Stimulated activated CD4-positive, alpha-beta T cell treated with anti-CD3 and anti-CD28 coated beads, Interleukin-15, amount 100 ng/mL, for 1 hour (primary cell): ENCODE measurements at places on chromosomes 6 and 20.

DNA sequence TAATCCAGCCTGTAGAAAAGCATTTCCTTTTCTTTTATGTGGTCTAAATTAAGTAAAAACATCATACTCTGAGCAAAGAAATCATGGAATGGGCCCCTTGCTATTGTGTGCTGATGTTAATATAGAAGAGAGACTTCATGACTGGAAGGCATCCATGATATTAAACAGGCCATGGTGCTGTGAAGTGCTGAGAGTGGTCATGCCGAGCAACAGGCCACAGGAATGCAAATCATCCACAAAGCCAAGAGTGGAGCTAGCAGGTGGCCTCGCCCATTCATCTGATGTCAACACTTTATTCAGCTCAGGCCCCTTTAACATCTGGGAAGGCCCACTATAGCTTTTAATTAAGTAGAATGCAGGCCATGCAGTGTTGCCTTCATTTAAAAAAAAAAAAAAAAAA is 115.2 kb upstream of the HMGCLL1 start:
- no peak for DNase-seq

GRCh38 chr20:21272279-21272678 is 30.9 kb upstream of the XRN2 start:
- no peak for DNase-seq

DNA sequence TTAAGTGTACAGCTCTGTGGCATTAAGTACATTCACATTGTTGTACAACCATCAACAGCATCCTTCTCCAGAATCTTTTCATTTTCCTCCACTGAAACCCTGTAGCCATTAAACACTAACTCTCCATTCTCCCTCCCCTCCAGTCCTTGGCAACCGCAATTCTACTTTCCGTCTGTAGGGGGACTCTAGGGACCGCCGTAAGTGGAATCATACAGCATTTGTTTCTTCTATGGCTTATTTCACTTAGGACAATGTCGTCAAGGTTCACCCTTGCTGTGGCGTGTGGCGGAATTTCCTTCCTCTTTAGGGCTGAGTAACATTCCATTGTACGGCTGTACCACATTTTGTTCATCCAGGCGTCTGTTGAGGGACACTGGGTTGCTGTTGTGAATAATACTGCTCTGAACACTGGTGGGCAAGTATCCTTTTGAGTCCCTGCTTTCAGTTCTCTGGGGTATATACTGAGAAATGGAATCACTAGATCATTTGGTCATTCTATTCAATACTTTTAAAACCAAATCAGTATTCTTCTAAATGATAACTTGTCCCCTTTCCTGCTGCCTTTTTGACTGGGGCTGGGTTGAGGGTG is 50.7 kb downstream of the PPP1R3G start:
- DNase-seq = peak; percentile 8

GRCh38 chr20:60054716-60055634 is 96.8 kb downstream of the CDH26 start:
- DNase-seq = no peak

DNA sequence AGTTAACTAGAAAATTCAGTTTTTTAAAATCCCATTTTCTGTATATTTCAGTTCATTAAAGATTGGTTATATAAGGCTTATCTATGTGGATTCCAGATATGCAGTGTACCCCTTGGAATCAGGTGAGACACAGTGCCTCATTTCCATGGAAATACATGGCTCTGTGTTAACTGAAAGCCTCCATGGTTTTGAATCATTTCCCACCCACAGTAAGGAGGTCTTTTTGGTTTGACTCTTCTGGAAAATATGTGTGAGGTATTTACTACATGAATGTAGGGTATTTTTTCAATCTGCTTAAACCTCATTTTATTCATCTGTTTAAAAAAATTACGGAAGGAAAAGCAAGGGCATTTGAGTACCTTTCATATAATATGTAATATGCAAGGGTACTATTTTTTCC is 25.5 kb downstream of the RNF144B start:
- DNase-seq = no peak

DNA sequence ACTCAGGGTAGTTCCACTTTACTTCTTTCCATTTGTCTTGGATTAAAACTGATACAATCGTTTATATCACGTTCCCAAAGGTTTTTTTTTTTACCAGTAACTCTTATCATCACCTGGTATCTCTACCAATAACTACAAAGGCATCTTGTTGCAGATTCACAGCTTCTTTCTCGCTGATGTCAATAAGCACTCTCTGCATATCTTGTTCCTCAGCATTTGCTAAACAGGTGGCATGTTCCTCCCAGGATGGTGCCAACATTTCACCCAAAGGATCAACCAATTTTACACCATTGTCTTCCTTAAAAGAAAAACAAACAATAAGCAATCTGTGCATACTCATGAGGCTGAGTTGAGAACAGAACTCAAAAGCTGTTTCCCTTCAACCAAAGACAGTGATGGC is 4.6 kb downstream of the PGM3 start:
- DNase-seq = no peak

- DNase-seq = no peak
Measured at GRCh38 chr20:17832236-17832915, 132.6 kb downstream of the BANF2 start.

DNA sequence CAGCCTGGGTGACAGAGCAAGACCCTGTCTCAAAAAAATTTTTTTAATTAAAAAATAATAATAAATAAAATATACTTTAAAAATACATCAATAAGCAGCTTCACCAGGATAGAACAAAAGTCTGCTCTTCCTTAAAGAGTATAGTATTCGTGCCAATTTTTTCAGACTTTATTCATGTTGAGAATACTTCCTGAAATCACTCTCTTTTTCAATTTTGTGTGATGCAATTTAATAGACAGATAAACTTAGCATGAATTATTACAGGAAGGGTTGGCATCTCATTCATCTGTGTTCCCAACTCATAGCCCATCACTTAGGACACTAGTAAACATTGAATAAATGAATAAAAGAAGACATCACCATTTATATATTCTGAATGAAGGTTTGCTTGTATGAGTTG is 52.4 kb downstream of the IPCEF1 start:
- DNase-seq = no peak

DNA sequence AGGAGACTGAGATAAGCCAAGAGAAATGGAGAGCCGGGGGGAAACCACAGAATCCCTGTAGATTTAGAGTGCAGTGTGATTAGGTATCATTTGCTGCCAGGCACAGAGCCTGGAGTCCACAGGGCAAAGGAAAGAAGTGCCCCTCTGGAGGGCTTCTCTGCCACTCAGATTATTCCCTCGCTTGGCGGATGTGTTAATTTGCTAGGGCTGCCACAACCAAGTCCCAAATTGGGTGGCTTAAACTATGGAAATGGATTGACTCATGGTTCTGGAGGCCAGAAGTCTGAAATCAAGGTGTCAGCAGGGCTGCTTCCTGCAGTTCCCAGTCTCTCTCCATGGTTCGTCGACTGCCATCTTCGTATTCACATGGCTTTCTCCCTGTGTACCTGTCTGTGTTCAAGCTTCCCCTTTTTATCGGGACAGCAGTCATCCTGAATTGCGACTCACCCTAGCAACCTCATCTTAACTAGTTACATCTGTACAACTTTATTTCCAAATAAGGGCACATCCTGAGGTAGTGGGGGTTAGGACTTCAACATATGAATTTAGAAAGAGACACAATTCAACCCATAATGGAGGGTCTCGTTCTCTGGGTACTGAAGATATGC is 122.2 kb downstream of the ANKRD60 start:
- DNase-seq = no peak

- DNase-seq = no peak
Measured at GRCh38 chr6:4901386-4902061, 102.3 kb downstream of the RPP40 start.

DNA sequence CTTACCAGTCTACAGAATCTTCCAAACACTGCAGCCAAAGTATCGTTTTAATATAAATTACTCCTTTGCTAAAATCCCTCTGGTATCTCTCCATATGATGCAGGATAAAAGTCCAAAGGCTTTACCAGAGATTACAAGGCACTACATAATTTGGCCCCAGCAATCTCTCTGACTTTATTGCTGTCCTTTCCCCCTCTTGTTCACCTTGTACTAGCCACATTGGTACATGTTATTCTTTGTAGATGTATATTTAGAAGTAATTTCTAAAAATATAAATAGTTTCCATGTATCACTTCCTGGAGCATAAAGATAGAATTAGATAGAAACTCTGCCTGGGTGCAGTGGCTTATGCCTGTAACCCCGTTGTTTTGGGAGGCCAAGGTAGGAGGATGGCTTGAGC is 28.7 kb upstream of the FAM83B start:
- no peak for DNase-seq

DNA sequence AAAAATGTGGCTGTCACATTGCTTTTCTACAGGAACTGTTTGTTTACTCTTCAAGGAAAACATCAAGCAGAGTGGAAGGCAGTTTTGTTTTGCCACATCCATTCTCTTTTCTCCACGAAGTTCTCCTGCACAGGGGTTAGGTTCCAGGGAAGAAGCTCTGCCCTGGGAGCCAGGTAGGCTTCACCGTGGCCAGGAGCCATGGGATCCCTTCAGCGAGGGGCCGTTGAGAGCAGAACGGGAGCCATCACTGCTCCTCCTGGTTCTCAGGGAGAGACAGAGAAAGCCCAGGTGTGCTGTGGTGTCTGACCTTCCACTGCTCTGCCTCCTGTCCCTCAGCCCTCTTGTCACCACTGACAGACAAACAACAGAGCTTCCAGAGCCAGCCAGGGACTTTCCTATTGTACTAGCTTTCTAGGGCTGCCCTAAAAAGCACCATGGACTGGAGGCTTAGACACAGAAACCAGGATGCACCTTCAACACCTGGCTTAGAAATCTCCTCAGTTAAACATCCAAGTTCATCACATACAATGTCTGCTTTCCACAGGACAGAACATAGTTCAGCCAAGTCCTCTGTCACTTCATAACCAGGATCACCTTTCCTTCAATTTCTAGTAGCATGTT is 75.6 kb upstream of the SLC22A23 start:
- no peak for DNase-seq

- no peak for DNase-seq
Measured at GRCh38 chr20:17762243-17762872, 62.6 kb downstream of the BANF2 start.

DNA sequence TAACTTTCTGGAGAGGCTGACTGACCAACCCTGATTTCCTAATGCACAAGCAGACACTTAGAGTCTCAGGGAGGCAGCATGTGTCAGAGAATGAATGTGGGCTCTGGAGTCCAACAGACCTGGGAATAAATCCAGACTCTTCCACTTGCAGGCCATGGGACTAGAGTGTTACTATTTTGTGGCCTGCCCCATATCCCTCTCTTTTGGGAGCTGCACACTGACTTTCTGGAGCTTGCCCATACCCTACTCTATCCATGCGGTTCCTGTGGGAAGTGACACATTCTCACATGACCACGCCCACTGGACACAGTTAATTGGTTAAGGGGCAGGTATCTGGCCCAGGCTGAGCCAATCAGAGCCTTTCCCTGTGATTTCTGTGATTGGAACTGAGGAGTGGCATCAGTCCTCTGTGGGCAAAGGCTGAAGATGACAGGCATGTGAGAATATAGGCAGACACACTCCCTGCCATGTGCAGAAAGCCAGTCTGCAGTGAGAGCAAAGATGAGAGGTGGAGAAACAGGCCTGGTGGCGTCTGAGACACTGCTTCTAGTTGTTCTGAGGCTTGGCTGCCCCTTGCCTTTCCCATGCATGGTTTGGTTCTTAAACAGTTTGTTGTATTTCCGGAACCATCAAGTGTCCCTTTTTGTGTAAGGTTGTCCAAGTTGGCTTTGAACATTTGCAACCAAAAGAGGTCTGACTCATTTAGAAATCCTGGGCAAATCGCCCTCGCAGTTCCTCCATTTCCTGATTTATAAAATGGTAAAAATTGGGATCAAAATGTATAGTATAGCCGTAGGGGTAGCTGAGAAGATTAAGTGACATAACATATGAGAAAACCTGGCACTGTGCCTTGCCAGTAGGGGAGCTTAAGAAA is 125.6 kb downstream of the CDC5L start:
- DNase-seq = no peak

- DNase-seq = no peak
Measured at GRCh38 chr6:14771016-14771415, 474.9 kb upstream of the JARID2 start.

DNA sequence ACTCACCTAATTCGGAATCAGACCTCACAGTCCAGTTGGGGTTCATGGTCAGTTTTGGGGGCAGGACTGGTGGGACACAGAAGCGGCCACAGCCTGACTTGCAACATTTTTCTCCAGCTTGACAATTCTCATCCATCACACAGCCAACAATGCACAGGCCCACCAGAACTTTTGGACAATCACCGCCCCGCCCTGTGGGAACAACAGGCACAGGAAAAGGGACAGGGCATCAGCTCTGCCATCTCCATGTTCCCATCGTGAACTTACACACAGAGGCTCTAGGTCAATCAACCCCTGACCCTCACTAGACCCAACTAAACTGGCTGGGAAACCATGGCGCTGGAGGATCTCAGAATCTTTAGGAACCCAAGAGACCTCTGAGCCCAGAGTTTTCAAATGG is 16.3 kb downstream of the WFDC3 start:
- DNase-seq = no peak

GRCh38 chr6:9554806-9555205 is 860.1 kb downstream of the TFAP2A start:
- DNase-seq = no peak

DNA sequence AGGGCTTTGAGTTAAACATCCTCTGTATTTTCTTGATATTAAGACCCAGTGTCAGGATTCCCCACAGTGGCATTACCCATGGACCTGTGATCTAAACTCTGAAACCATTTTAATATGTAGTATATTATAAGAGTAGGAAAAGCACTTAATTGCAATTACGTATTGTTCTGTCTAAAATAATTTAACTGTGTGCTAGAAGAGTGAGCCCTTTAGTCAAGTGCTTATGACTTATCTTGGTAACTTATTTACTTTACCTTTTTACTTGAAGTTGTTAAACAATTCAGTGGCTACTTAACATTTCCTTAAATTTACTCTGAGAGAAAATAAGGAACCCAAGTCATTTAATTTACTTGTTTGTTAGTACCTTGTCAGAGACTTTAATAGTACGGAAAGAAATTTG is 173.6 kb downstream of the CDKAL1 start:
- DNase-seq = no peak

DNA sequence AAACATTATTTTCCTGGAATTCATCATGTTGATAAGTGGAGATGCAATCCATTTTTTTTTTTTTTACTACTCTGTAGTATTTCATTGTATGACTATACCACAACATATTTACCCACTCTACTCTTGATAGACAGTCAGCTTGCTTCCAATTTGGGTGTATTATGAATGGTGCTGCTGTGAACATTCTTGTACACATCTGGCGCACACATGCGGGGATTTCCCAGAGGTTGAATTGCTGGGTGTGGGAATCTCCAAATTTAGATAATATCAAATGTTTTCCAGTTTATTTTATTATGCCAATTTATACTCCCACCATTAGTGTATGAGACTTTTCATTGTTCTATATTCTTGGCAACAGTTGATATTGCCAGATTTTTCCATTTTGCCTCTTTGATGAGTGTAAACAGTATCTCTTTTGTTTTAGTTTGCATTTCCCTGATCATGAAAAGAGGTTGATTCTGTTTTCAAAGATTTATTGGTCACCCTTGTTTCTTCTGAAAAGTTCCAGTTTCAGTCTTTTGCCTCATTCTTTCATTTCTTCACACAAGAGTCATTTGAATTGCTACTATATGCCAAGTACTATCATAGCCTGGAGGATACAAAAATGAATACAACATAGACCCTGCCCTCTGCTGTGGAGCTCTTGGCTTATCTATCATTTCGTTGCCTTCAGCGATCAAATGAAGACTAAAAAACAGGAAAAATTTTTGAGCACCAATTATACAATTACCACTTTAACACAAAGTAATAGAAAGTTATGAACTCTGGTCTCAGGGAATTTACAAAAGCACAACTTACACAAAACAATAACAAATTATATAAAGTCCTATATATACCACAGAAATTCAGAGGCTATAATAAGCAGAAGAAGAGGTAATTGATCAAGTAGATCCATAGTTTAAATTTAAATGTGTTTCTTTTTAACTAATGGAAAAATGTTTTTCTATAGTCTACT is 17.1 kb upstream of the NCOA7 start:
- no peak for DNase-seq
